ENCODE measurements at places on chromosomes 12 and 14.
A peak's percentile ranks its signal among the peaks of the same experiment; 100 is the strongest.

DNA sequence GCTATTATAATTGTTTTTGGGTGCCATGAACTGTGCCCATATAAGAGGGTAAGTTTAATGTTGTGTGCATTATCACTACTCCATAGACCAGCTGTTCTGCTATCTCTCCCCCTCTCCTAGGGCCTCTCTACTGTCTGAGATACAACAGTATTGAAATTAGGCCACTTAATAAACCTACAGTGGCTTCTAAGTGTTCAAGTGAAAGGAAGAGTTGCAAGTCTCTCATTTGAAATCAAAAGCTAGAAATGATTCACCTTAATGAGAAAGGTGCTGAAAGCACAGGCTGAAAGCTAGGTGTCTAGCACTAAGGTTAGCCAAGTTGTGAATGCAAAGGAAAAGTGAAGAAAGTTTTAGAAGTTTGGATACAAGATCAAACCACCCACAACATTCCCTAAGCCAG is 168.0 kb downstream of the SLC16A7 start:
- peak; percentile 8 for DNase-seq

GRCh38 chr12:110253176-110253575 is 27.9 kb upstream of the ATP2A2 start:
- DNase-seq, result no peak

GRCh38 chr14:100438678-100439592 is 115.8 kb downstream of the SLC25A47 start:
- DNase-seq, result peak; percentile 38

- DNase-seq, result peak; percentile 82
Measured at GRCh38 chr12:9634177-9634803, 26.6 kb upstream of the KLRB1 start.

DNA sequence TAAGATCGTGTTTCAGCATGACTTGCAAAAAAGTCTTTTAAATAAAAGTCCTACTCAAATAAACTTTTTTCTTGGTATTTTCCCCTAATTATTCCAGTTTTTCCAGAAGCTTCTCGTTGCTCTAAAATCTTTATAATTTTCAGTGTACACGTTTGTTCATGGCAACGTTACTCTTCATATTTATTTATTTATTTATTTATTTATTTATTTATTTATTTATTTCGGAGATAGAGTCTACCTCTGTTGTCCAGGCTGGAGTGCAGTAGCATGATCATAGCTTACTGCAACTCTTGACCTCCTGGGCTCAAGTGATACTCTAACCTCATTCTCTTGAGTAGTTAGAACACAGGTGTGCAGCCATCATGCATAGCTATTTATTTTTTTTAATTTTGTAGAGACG is 438.3 kb upstream of the MDGA2 start:
- no peak for DNase-seq

DNA sequence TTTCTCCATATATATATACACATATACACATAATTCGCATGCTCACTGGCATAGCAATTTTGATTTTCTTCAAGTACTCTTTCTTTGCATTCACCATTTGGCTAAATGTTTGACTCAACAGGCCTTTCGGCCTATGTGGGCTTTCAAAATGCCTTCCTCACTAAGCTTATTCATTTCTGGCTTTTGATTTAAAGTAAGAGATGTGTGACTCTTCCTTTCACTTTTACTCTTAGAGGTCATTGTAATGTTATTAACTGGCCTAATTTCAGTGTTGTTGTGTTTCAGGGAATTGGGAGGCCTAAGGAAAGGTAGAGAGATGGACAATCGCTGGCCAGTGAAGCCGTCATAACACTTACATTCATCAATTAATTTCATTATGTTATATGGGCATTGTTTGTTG is 14.5 kb upstream of the KLRD1 start:
- peak; percentile 65 for DNase-seq

DNA sequence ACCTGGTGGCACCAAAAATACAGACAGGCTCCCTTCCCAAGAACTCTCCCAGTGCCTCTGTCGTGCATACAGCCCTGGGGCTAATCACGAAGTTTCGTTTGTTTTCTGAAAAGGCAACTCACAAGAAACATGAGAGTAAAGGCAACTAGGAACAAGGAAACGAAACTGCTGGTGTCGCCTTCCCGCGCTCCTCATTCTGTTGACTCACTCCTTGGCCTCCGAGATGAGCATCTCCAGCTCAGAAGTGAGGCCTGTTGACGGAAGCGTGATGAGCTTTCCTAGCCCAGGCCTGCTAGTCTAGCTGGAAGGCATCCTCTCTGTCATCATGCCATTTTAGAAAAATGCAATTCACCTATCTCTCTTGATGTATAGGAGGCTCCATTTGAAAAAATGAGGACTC is 50.5 kb downstream of the TTC9 start:
- DNase-seq, result no peak

- DNase-seq, result no peak
Measured at GRCh38 chr14:98244162-98244948, 1027.6 kb downstream of the BCL11B start.

DNA sequence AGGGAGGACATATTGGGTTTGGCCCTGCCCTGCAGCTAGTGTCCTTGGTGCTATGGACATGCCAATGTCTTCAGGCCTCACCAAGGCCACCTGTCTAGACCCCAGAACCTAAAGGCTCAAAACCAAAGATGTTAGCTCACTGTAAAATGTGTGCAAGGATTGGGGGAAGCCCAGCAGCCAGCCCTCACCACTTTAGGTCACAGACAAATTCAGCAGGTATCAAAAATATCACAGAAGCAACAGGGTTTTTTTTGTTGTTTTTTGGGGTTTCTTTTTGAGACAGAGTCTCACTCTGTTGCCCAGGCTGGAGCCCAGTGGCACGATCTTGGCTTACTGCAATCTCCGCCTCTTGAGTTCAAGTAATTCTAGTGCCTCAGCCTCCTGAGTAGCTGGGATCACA is 29.0 kb upstream of the NINJ2 start:
- DNase-seq, result no peak

GRCh38 chr12:105423921-105424320 is 93.4 kb downstream of the C12orf75 start:
- no peak for DNase-seq

- no peak for DNase-seq
Measured at GRCh38 chr14:38039496-38039895, 168.2 kb upstream of the SSTR1 start.

GRCh38 chr14:75373616-75374015 is 54.2 kb upstream of the JDP2 start:
- no peak for DNase-seq

- DNase-seq, result peak; percentile 25
Measured at GRCh38 chr12:132429946-132430643, 59.9 kb upstream of the FBRSL1 start.

DNA sequence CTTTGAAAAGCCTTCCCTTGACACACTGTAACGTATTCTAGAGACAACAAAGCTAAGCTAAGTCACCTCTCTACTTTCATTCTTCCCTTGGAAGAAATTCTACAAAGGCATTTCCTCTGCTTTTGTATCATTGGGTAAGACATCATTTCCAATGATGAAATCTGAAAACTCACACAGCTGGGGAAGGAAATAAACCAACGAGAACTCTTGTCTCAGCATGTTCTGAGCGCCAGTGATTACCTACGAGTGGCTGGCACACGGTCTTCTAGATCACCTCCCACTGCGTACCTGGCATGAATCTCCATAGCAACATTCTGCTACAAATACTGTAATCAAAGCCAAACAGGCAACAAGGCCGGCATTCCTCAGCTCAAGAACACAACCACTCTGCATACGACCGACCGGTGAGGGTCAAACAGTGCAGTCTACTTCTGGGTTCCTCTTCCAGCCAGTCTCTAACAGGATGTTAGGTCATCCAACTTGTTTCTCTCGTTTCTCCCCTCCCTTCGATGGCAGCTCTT is 7.6 kb downstream of the VPS37B start:
- DNase-seq, result peak; percentile 69

GRCh38 chr12:101551362-101552114 is 43.2 kb upstream of the MYBPC1 start:
- DNase-seq, result no peak

- DNase-seq, result no peak
Measured at GRCh38 chr14:92035890-92036289, 4.0 kb downstream of the TRIP11 start.

DNA sequence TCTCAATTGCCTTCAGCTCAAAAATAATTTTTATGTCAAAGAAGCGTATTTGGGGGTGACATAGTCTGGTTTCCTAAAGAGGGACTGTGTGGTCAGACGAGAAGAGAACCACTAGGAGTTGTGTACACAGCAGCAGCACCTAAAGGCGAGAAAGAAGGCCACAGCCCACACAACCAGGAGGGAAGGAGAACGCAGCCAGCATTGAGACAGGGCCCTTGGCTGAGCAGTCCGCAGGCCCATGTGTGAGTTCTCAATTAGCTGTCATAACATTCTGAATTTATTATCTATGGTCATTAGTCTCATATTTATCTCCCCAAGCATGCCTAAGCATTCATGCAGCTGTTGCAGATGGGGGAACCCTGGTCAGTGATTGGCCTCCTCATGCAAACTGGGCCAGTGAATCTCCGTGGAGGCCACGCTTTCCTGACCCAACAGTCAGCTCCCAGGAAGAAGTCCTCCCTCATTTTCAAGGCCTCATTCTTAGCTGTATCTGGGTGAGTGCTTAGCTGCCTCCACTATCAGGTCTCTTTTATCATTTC is 81.2 kb upstream of the ATF7IP start:
- DNase-seq, result no peak

GRCh38 chr14:49828640-49829039 is 23.9 kb downstream of the NEMF start:
- no peak for DNase-seq

- DNase-seq, result peak; percentile 72
Measured at GRCh38 chr12:92030618-92031017, 115.0 kb downstream of the BTG1 start.

GRCh38 chr12:121845701-121846100 is 13.0 kb downstream of the HPD start:
- no peak for DNase-seq

DNA sequence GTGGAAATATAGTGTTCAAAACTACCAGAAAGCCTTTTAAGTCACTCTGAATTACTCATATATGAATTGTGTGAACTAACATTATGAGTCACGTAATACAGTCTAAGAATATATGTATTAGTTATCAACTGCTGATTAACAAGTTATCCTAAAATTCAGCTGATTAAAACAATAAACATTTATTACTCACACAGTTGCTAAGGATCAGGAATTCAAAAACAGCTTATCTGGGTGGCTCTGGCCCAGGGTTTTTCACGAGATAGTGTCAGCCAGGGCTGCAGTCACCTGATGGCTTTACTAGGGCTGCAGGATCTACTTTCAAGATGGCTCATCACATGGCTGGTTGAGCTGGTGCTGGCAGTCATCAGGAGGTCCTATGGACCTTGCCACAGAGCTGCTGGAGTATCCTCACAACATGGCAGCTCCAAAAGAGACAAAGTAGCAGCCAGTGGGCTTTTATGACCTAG is 36.5 kb downstream of the CORO1C start:
- peak; percentile 77 for DNase-seq

DNA sequence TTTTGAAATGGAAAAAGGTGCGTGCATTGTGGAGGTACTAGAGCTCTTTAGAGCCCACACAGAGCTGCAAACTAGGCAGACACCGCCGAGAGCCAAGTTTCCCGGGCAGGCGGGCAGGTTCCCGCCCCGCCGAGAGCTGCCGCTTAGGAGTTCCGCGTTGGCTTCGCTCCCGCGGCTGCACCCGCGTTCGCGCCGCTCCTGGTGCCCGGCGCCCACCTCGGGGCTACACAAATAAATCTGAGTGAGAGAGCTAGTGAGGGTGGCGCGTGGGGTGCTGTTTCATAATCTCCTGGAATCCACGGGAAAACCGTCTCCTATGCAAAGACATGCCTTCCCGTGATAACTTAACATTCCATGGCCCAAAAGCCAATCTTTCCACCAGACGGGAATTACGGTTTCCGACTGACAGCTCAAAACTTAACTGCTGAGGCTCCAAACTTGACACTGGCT is 645 bp downstream of the KITLG start:
- DNase-seq, result no peak

DNA sequence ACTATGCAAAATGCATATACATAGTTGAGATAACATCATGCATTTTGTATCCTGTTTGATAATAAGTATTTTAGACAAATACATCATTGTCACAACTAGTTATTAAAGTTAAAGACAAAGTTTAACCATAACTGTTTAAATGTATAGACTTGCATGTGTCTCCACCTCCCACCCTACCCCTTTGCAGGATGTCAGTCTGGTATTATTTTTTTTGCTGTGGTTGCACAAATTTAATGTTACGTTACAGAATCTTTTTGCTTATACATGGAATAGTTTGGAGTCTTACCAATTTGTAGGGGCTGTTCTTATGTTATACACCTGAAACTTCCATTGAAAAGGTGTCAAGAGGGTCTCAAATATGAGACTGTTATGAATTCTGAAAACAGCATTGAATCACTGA is 5.6 kb downstream of the CHST11 start:
- no peak for DNase-seq

- no peak for DNase-seq
Measured at GRCh38 chr12:131101703-131102492, 148.2 kb downstream of the ADGRD1 start.

DNA sequence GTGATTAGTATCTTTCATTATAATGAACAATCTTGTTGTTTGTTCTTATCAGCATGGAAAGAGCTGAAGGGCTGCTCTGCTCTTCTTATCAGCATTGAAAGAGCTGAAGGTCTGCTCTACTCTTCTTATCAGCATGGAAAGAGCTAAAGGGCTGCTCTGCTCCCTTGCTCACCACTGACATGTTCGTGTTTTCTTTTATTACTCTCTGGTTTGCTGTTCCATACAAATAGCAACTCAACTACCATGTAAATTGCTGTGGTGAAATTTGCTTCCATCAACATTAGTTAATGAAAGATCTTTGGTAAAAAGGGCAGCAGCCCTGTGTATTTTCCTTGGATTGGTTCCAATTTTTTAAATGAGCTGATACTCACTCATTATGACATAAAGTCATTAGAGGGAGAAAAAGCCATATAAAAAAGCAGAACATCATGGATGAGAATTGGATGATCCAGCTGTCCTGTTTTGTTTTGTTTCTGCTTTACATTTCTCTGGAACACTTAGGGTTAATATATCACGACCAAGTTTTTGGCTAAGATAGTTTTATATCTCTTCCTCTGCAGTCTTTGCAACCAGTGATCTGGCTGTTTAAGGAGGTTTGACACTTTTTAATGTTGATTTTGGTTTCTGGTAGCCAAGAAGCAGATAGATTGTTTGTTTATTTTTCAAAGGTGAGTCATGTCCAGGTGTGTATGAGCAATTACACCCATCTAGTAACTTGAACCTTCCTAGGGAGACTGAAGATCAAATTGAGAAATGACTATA is 356.6 kb downstream of the CEP128 start:
- DNase-seq, result no peak

Data from activated CD4-positive, alpha-beta T cell treated with anti-CD3 and anti-CD28 coated beads, Interleukin-2, Interleukin-6, amounts not matched to agents 100 ng/mL and 50 ng/mL, durations not matched to agents 16 hours and 8 hours (primary cell).